Glutamatergic neuron (in vitro differentiated cells): ENCODE measurements at places on chromosomes 6 and 20. TPM values are rescaled to one million over a fixed set of nuclear protein-coding genes. Genes with fewer than 3 reads are reported as not detected.

DNA sequence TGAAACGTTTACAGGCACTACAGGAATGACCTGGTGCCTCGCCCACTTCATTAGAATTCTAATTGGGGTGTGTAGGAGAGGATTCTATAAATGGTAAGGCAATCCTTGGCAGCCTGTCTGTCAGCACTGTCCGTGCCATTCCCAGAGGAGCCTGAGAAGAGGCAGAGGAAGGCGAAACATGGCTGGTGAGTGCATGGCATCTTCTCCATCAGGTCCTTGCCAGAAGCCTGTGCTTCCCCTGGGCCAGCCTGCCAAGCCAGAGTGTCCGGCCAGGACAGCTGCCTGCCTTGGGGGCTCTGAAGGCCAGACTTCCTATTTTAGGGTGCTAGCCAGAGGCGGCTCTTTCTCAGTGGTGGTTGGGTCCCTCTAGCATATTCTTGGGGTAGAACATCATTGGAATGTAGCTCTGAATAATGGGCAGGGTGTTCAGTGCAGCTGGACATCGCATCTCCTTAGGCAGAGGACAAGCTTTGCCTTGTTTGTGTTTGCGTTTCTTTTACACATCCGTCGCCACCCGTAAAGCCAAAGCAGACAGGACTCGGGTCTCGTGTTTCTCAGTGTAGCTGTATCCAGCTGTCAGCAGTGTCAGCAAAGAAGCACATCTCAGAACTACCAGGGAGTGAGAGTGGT lies at the start of gene TGM3:
TSS of gene TGM3 (plus strand) at position 116 of the 630 bp plus-strand sequence. CDS start at position 179, 63 bp downstream.
- DNase-seq, result no peak

DNA sequence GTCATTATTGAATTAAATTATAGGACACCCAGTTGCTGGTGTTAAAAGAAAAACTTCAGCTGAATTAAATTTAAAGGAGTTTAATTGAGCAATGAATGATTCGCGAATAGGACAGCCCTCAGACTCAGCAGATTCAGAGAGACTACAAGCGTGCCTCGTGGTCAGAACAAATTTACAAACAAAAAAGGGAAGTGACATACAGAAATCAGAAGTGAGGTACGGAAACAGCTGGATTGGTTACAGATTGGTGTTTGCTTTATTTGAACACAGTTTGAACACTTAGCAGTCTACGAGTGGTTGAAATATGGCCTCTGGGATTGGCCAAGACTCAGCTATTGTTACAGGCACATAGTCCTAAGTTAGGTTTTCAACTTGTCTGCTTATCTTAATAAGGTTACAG lies 25.8 kb upstream of the TNFRSF21 start:
- no peak for DNase-seq

DNA sequence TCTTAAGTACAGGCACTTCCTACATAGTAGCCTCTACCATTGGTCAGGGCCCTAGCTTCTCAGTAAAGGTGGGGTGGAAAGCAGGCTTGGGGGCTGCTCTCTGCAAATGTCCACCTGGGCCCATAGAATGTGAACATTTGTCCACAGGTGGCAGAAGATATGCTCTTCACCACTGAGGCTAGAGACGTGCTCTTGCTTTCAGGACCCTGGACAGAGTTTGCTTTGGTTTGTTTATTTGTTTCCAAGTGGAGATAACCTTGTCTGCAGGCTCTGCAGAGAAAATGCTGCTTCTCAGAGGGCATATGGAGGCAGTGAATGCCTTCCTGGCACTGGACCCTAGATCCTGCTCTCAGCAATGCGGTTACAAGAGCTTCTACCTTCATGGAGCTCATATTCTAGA lies 129.0 kb downstream of the F13A1 start:
- no peak for DNase-seq

DNA sequence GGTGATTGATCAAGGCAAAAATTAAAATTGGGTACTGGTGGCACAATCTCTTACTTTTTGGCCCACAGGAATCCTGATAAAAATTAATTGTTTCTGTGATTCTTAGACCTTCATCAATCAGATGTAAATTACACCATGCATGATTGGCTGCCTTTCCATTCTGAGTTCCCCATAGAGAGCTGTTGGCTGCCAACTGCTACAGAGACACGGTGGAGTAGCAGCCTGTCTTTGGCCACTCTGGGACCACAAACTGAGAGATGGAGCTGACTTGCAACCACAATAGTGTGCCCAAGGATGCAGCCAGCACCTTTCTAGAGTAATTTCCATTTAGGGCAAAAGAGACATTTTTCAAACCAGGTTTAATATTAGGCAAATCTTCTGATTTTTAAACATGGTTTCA lies 274.3 kb upstream of the MMS22L start:
- no peak for DNase-seq

DNA sequence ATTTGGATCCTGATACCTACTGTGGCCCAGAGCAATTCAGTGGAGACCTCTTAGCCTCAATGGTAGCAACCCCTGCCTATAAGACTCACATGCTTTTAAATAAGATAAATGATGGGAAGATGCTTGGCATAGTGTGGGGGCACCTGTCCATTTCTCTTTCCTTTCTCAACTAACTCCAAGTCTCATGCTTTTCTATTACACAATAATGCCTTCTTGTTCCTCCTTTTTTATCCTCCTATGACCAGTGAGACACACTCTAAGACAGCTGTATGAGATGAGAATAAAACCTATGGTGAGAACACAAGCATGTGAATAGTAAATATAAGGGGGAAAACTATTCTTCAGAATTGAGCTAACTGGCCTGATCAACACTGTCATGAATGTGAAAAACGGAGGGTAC lies 147.0 kb upstream of the STXBP5 start:
- DNase-seq, result no peak

DNA sequence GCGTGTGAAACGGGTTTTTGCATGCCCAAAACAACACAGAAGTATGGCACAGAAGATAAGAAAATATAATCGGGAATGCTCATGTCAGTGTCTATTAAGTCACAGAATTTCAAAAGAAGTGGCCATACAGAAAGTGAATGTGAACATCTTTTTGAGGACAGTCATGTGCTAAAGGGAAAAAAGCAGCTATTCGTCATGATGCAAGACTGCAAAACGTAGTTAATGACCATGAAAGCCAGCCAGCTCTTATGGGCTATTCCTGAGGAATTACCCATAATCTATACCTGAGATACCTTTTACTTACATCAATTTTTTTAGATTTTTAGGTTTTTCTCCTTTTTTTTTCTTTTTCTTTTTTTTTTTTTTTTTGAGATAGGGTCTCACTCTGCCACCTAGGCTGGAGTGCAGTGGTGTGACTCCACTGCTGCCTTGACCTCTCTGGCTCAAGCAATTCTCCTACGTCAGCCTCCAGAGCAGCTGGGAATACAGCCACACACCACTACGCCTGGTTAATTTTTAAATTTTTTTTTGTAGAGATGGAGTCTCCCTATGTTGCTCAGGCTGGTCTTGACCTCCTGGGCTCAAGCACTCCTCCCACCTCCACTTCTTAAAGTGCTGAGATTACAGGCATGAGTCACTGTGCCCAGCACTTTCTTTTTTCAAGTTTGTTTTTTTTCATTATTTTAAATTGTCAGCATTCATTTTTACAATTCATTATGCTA lies 18.1 kb upstream of the ZBP1 start:
- DNase-seq, result no peak

DNA sequence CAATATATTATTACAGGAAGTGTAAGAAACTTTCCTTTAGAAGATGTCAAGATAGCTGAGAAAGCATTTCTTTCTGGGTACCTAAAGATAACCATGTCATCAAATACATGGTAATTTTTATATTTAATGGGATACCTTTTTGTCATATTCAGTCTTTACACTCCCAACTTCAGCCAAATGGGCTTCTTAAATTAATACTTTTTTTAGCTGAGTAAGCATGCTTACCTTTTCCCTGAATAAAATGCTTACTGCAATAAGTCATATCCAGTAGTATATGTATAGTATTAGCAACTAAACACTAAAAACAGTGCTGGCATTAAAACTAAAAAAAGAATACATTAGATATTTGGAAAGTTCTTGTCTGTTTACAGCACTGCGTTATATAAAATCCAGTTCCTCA lies 17.4 kb upstream of the PBOV1 start:
- no peak for DNase-seq

GRCh38 chr6:24439858-24440539 lies 37.3 kb downstream of the MRS2 start:
- no peak for DNase-seq

GRCh38 chr20:53631909-53632662 lies 38.4 kb upstream of the ZNF217 start:
- no peak for DNase-seq

GRCh38 chr6:35046862-35047261 lies 94.3 kb downstream of the TCP11 start:
- DNase-seq, result no peak

- DNase-seq, result no peak
Measured at GRCh38 chr6:32609391-32609730, 19.7 kb upstream of the HLA-DRB1 start.

DNA sequence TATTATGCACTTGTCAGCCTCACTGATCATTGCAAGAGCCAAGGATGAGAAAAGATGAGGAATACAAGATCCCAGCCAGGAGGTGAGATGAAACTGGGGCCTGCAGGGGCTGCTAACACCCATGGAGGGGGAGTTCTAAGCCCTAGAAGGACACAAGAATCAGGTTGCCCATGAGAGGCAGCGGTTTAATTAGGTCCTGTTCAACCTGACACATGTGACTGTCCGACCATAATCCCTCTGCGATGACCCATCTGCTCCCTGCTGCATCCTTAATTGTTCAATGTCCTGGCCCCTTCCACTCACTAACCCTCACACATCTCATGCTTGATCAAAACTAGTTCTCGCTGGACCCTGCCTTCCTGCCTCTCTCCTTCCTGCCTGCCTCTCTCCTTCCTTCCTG lies 52.2 kb upstream of the NNAT start:
- DNase-seq, result no peak

GRCh38 chr6:159233365-159234101 lies 64.3 kb downstream of the FNDC1 start:
- DNase-seq, result peak; percentile 40

NHSL1 gene
- total RNA-seq, result 57.8 TPM

SLC17A2 gene
- total RNA-seq, result not detected

PHACTR3 gene
- 37.0 TPM for total RNA-seq

C6orf52 gene
- 4.1 TPM for total RNA-seq

CGA gene
- total RNA-seq, result not detected

TTLL9 gene
- 1.5 TPM for total RNA-seq
